ENCODE measurements at places on chromosomes 2 and 18. TPM values are rescaled to one million over a fixed set of nuclear protein-coding genes. Genes with fewer than 3 reads are reported as not detected.

GRCh38 chr2:39136799-39137198 is 15.9 kb upstream of the SOS1 start:
- H3K27ac ChIP-seq: no peak overlapping the region
- no peaks in the 10 kb centered on the region for H3K27me3 ChIP-seq
- no peaks in the 10 kb centered on the region for H3K36me3 ChIP-seq
- no peak for DNase-seq

- H3K27me3 ChIP-seq: no peaks in the 10 kb centered on the region
- no peak for DNase-seq
- H3K36me3 ChIP-seq: no peaks in the 10 kb centered on the region
Measured at GRCh38 chr2:15754703-15755099, 163.0 kb downstream of the DDX1 start.

DNA sequence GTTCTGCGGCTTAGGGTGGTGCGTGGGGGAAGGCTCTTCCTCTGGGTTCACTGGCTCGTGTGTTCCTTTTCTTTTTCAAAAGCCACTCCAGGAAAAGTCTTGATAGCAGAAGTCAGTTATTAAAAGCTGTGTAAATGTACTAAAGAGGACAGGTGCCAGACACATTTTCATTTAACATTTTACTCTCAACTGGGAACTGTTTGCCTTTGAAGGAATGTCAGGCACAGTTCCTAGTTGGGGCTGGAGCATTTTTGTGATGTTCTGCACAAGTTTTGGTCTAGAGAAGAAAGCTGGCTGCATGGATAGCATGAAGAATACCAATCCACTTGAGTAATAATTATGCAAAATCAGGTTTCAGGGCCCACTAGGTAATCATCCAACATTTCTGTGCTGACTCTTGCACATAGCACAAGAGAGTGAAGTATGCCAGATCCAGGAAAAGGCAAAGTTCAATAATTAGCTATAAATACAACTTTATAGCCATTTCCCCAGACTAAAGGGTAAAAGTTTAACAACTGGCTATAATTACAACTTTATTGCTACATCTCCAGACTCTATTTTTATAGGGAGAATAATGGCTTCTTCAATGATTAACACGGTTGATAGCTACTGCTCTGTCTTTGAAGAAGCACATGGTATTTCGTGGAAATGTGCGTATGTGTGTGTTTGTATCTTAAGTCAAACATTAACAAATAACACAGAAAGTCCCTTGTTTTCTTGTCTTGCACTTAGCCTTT is 16.2 kb downstream of the SCYGR8 start:
- no peaks in the 10 kb centered on the region for H3K36me3 ChIP-seq
- H3K27ac ChIP-seq: no peak overlapping the region
- DNase-seq: no peak
- no peaks in the 10 kb centered on the region for H3K27me3 ChIP-seq

GRCh38 chr2:16644221-16644925 is 21.3 kb downstream of the CYRIA start:
- peaks cover 44% of the 10 kb centered on the region for H3K36me3 ChIP-seq
- no peaks in the 10 kb centered on the region for H3K27me3 ChIP-seq
- no peak for DNase-seq

GRCh38 chr18:36406805-36407204 is 109.3 kb downstream of the FHOD3 start:
- H3K27me3 ChIP-seq: no peaks in the 10 kb centered on the region
- H3K36me3 ChIP-seq: no peaks in the 10 kb centered on the region
- no peak overlapping the region for H3K4me3 ChIP-seq
- DNase-seq: no peak
- no peaks in the 10 kb centered on the region for H3K4me1 ChIP-seq

DNA sequence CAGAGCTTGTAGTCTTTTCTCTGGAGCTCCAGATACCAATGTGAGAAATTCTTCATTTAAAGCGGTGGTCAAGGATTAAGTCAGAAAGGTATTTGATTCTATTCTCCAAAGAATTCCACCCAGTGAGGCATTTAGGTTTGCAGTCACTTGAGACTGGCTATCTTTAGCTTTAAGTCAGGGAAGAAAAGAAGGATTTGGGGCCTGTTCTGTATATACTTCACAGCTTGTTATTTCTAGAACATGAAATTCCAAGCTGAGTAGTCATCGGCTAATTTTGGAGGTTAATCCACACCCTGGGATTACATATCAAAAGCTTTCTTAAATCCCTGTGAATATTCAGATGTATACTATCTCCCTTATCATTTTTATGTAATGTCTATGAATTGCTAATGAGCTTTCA is 39.4 kb downstream of the MYOM1 start:
- H3K4me3 ChIP-seq: no peak overlapping the region
- H3K4me1 ChIP-seq: peaks cover 20% of the 10 kb centered on the region
- no peak overlapping the region for H3K27ac ChIP-seq
- no peaks in the 10 kb centered on the region for H3K27me3 ChIP-seq
- no peak for DNase-seq
- peaks cover 3% of the 10 kb centered on the region for H3K36me3 ChIP-seq

DNA sequence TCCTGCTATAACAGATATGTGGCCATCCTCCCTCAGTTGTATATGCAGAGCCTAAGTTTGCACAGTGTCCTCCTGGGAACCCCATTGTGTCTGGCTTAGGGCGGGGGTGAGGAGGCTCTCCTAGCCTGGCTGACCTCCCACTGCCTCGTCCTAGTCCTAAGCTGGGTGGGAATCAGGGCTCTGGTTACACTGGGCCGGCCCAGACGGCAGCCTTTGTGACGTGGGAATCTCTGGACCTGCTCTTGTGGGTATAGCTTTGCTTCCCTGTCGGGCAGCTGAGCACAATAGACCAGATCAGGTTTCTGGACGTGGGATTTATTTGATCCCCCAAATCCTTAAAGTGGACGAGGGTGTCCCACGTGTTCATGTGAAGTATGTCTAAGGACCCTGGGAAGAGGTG is 2.9 kb downstream of the ACKR3 start:
- no peaks in the 10 kb centered on the region for H3K27me3 ChIP-seq
- peaks cover 37% of the 10 kb centered on the region for H3K4me1 ChIP-seq
- no peak overlapping the region for H3K4me3 ChIP-seq
- H3K36me3 ChIP-seq: no peaks in the 10 kb centered on the region
- no peak overlapping the region for H3K27ac ChIP-seq

The L3MBTL4 gene
- polyA plus RNA-seq: 3.0 TPM

The EGR4 gene
- 2.6 TPM for polyA plus RNA-seq

Measured in B cell (primary cell).